ENCODE measurements at places on chromosomes 7 and 10.

DNA sequence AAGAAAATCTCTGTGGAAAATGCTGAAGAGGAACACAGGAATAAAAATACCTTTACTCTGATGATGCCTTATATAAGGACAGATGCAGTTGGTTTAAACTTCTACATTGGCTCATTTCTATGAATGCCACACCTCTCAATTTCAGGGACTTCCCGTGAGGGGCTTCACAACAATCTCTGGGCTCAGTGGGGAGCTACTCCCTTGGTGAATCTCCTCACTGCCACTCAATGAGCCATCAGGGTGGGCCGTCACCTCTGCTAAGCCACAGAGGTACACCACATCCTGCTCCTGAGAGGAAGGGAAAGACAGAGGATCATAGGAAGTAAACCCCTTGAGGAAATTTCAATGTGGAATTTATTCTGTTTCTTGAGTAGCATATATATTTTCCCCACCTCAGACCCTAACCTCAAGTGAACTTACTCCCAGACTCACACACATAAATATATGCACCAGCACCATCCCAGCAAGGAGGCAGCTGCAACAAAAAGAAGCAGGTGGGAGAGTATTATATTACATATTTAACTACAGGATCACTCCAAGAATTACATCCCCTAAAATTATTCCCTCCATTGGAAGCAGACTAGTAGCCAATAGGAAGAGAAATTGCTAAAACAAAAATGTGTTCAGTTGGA, 63.3 kb upstream of the PRSS1 start:
- no peak for DNase-seq

DNA sequence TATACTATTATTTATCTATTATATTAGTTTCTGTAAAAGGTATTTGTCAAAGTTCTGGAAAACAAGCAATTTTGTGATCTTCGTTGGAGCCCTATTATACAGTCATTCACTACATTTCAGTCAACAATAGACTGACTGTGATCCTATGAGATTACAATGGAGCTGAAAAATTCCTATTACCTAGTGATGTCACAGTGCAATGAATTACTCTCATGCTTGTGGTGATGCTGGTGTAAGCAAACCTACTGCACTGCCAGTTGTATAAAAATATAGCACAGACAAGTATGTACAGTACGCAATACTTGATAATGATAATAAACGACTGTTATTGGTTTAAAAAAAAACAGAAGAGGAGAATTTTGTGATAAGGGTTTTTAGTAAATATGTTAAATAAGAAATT, 21.4 kb downstream of the OR6V1 start:
- no peak for DNase-seq

DNA sequence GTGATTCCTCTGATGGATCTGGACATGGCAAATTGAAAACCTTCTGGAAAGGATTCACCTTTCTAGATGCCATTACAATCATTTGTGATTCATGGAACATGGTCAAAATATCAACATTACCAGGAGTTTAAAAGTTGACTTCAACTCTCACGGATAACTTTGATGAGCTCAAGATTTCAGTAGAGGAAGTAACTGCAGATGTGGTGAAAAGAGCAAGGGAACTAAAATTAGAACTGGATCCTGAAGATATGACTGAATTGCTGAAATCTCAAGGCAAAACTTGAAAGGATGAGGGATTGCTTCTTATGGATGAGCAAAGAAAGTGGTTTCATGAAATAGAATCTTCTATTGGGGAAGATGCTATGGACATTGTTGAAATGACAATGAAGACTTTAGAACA, 293.6 kb downstream of the ARHGAP12 start:
- no peak for DNase-seq

GRCh38 chr7:40120020-40120419, 14.4 kb downstream of the MPLKIP start:
- DNase-seq: no peak

GRCh38 chr10:120997756-120998155, 146.6 kb downstream of the WDR11 start:
- DNase-seq: no peak

GRCh38 chr7:121306565-121306964, 22.2 kb upstream of the WNT16 start:
- DNase-seq: no peak

- DNase-seq: no peak
Measured at GRCh38 chr10:42783181-42783549, 570 bp downstream of the BMS1 start.

DNA sequence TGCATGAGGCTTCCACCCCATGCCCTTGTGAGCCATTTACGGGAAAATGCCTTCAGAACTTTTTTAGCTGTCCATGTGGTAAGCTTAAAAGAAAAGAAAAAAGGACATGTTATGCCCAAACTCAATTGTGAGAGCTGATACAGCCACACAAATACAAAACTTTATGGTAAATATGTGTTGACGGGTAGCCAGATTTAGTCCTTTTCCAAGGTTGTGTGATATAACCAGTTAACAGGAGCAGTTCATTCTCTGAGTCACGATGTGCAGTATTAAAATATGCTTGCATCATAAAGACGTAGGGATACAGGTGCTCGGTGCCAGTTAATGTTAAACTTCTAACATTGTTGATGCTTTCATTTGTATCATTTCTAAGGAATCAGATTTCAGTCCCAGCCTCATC, 350.4 kb downstream of the DNAJB6 start:
- DNase-seq: peak; percentile 12

- no peak for DNase-seq
Measured at GRCh38 chr10:1543596-1543995, 193.7 kb downstream of the ADARB2 start.

- no peak for DNase-seq
Measured at GRCh38 chr10:45425621-45426563, 51.9 kb downstream of the ALOX5 start.

- DNase-seq: no peak
Measured at GRCh38 chr10:30691639-30692015, 62.1 kb upstream of the LYZL2 start.

DNA sequence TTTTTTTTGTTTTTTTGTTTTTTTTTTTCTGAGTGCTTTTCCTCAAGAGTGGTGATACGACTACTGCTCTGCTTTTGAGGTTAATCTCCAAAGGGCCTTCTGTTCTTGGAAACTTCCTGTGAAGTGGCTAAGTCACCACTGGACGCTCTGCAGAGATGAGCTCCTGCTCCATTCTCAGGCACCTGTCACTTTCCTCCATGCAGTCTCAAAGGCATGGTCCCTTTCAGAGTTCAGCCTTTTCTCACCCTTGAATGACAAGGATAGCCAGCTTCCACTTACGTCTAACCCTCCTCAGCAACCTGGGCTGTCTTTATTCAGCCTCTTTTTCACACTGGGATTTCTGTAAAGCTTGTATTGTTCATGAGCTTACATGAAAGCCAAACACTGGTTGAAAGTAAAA, 65.8 kb downstream of the BMPER start:
- DNase-seq: no peak

DNA sequence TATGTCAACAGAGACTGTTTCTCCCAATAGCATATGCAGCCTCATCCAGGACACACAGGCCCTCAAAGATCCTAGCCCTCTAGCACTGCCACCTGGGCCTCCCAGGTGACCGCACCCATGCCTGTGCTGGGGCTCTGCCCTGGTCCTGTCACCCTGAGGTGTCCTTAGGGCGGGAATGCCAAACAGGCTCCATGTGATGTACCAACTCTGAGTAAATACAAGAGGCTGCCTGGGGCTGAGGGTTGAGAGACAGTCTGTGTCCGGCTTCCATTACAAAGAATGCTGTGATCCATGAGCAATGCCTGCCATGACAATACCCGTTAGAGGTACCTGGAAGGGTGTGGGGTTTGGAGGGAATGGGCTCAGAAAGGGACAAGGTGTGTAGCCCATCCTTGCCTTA, 83.0 kb upstream of the KAT6B start:
- no peak for DNase-seq

GRCh38 chr10:127600479-127600878, 51.4 kb downstream of the NPS start:
- DNase-seq: no peak

GRCh38 chr10:35178331-35178730, 51.7 kb downstream of the CREM start:
- DNase-seq: no peak

- no peak for DNase-seq
Measured at GRCh38 chr7:8444468-8444769, 11.0 kb downstream of the NXPH1 start.

- no peak for DNase-seq
Measured at GRCh38 chr7:50362712-50363282, 58.3 kb downstream of the IKZF1 start.

- DNase-seq: no peak
Measured at GRCh38 chr7:107165341-107165740, 3.5 kb upstream of the HBP1 start.

GRCh38 chr7:91533996-91534395, 269.8 kb downstream of the FZD1 start:
- no peak for DNase-seq

GRCh38 chr7:150983893-150984368, 5.8 kb upstream of the KCNH2 start:
- DNase-seq: no peak

DNA sequence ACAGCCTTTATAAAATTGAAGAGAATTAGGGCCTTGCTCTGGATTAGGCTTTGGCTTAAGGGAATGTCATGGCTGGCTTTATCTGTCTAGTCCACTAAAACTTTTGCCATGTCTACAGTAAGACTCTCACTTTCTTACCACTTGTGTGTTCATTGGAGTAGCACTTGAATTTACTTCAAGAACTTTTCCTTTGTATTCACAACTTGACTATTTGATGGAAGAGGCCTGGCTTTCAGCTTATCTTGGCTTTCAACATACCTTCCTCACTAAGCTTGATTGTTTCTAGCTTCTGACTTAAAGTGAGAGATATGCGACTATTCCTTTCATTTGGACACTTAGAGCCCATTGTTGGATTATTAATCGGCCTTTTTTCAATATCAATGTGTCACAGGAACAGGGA, 96.1 kb downstream of the TPST1 start:
- DNase-seq: no peak

GRCh38 chr7:30710669-30711068, 28.4 kb upstream of the CRHR2 start:
- no peak for DNase-seq

DNA sequence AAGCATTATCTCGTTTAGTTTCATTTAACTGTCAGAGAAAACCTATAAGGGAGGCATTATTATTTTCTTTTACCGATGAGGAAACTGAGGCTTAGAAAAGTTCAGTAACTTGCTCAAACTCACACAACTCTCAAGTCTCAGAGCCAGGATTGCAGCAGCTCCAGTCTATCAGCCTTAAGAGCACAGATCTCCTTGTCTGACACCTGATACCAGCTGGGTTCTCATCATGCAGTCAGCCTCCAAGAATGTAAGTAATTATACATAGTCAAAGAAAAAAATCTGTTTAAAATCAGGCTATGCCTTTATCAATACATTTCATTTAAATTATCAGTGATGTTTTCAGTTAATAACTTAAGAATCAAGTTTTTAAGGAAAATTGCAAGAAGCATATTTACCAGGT, 236.6 kb upstream of the TCF7L2 start:
- no peak for DNase-seq

GRCh38 chr10:88659725-88660597, 4.3 kb upstream of the LIPF start:
- DNase-seq: no peak

DNA sequence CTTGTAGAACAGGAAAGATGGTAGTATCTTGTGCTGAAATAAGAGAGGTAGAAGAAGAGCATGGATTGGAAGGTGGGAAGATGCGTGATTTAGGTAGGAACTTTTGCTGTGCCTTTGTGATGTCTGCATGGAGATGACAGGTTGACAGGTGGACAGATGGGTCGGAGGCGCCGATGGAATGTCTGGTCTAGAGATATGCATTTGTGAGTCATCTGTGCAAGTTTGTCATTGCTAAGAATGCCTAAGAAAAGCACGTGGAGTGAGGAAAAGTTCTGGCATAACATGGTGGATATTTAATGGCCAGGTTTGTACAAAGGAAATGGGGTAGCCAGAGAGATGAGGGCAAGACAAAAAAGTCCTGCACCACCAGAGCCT, 76.0 kb upstream of the ARMC3 start:
- no peak for DNase-seq

GRCh38 chr10:116687633-116688032, 54.7 kb downstream of the HSPA12A start:
- DNase-seq: no peak

GRCh38 chr7:45988405-45989057, 67.5 kb upstream of the IGFBP3 start:
- peak; percentile 45 for DNase-seq

GRCh38 chr7:2713370-2713769, 25.4 kb downstream of the AMZ1 start:
- DNase-seq: no peak

DNA sequence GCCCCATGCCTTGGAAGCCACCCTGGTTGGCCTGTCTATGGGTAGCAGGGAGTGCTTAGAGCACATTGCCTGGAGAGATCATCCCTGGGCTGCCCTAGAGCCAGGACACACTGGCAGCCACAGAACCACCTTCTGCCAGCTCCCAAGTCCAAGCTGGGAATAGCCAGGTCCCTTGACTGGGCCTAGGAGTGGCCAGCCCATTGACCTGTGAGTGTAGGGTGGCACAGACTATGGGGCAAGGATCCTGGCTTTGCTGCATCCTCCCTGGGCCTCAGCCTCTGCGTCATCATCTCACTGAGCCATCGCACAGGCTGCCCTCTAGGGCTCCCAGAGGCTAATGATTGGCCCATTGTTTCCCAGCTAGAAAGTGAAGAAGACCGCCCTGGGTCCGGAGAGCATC, 7.0 kb downstream of the AQP1 start:
- peak; percentile 44 for DNase-seq

GRCh38 chr7:28954946-28955345, 3.2 kb downstream of the TRIL start:
- no peak for DNase-seq

GRCh38 chr7:150871601-150872000, 19.3 kb downstream of the AOC1 start:
- DNase-seq: no peak

DNA sequence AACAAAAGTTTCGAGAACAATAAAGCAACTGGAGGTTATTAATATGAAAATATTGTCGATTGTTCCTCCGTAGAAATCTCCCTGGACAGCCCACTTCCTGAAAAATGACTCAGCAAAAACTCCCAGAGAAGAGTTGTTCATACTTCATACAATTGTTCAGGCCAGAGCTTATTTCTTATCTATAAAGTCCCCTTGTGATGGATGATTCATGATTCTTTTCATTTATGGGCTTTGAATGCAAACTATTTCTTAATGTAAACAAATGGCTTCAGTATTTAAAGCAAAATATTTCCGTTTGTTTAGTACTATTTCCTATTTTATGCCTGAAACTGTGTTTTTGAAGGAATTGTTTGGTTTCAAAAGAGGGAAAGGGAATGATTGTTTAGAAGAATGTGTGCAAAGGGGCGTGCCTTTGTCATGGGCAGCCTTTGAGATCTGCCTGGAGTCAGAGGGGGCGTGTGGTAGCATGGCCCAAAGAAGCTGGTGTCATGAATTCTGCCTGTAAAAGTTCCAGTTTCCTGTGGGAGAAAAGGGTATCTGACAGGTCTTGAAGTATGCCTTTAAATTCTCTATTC, 26.2 kb upstream of the EXOC6 start:
- DNase-seq: no peak

All from suprapubic skin (tissue), 4 donors.